ENCODE measurements at places on chromosomes 2 and 18.

GRCh38 chr2:43111788-43112554 is 114.4 kb downstream of the ZFP36L2 start:
- DNase-seq, result no peak

DNA sequence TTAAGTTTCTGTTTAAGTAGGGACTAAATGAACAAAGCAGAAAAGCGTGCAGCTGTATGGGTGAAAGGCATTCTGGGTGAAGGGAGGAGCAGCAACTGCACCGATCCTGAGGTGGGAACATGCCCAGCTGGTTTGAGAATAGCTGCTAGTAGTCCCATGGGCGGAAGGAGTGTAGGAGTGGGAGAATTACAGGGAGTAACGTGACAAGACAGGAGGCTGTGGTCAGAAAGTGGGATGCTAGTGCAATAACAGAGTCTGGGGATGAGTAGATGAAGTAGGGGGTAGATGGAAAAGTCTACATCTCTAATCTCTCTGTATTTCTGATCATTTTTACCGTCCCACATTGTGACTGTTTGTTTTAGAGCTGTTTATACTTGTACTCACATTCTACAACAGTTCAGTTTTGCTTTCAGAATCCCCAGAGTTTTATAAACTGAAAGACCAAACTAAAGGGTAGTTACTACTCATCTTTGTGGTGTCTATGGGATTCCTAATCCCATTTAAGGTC is 118.9 kb downstream of the LCLAT1 start:
- no peak for DNase-seq

DNA sequence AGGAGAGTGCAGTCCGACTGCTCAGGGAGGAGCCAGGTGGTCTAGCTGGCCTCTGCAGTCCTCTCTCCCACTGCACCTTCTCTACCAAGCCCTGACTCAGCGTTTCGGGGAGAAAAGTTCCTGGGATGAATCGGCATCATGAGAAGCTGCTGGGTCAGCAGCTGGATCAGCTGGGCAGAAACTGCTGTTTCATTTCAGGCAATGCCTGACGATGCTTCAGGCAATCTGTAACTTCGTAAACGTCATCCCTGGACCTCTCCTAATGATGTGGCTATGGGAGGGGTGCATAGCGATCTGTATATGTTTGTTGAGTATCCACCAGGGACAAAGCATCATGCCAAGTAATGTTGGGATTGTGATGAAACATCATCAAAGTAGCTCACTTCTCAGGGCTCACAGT is 20.7 kb downstream of the LIPG start:
- DNase-seq, result no peak

DNA sequence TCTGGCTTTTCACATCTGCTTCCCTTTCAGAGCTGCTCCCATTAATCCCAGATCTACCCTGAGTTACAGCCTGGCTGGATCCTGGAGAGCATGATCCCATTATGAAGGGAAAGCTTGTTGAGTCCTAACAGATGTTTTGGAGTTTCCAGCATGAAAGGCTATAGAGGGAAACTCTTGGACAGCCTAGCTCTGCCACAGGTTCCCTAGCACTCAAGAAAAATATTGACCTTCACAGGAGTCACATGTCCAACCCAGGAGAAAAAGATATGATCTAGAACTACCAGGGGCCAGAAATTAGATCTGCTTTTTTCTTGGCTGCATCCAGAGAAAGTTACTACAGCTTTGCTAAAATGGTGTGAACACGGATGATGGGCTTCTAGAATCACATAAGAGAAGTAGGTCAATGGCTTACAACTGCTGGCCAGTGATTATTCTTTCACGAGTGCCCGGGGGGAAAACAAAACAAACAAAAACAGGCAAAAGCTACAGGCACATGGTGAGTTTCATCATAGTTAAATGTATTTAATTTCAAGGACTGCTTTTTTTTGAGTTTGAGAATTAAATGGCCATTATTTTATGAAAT is 15.9 kb downstream of the CCDC93 start:
- no peak for DNase-seq

GRCh38 chr2:232524771-232525170 is 1.2 kb upstream of the CHRND start:
- no peak for DNase-seq

GRCh38 chr2:157831573-157832315 is 44.4 kb downstream of the ACVR1 start:
- DNase-seq, result no peak

DNA sequence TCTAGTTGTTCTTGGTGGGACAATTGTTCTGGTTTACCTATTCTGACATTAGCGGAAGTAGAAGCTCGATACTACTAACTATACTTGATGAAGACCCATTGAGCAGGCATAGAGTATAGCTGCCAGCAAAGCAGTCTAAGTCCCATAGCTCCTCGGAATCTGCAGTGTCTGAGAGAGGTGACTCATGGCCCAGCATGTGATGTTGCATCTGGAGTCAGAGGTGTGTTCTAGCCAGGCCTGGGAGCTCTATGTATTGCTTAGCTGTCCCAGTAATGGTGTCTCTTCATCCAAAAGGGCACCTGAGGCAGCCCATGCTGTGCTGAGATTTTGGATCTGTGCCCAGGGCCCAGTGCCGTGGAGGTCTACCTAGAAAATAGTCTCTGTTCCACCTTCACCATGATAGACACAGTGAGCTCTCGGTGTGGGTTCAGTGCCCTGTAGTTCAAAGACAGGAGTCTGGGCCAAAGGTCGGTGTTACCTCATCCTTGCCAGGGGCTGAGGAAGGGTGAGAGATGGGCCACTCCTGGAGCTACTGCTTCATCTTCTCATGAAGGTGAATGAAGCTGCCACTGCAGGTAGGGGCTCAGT is 47.3 kb downstream of the MEX3C start:
- no peak for DNase-seq

DNA sequence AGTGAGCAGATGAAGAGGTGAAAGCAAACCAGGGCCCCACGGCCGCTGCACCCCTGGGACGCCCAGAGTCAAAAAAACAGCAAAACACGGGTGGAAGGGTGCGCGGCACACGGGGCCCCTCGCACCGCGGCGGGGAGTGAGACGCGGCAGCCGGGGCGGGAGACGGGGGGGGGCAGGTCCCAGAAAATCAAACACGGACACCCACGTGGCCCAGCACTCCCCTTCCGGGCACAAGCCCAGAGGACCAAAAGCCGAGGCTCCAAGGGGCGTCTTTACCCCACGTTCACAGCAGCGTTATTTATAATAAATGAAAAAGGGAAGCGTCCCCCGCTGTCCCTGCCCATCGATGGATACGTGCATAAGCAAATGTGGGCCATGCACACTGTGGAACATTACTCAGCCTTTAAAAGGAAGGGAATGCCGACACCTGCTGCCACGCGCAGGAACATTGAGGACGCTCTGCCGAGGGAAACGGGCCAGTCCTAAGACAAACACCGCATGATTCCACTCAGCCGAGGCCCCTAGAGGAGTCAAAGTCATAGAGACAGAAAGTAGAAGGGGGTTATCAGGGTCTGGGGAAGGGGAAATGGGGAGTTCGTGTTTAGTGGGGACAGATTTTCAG is 677 bp upstream of the COPS9 start:
- no peak for DNase-seq

DNA sequence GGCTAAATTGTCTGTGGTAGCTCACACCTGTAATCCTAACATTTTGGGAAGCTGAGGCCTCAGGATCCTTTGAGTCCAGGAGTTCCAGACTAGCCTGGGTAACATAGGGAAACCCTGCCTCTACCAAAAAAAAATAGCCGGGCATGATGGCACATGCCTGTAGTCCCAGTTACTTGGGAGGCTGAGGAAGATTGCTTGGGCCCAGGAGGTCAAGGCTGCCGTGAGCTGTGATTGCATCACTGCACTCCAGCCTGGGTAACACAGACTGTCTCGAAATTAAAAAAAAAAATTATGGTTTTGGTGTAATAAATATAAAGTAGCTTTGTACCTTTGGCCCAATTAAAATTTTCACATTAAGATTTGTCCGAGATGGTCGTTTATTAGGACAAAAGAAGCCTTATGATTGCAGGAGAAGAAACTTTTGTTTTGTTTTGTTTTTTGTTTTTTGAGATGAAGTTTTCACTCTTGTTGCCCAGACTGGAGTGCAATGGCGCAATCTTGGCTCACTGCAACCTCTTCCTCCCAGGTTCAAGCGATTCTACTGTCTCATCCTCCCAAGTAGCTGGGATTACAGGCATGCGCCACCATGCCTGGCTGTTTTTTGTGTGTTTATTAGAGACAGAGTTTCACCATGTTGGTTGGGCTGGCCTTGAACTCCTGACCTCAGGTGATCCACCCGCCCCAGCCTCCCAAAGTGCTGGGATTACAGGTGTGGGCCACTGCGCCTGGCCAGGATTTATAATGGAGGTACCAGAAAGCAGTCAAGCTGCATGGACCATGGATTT is 4.1 kb downstream of the MTA3 start:
- no peak for DNase-seq

GRCh38 chr2:178380763-178381162 is 70.2 kb downstream of the PRKRA start:
- DNase-seq, result no peak

DNA sequence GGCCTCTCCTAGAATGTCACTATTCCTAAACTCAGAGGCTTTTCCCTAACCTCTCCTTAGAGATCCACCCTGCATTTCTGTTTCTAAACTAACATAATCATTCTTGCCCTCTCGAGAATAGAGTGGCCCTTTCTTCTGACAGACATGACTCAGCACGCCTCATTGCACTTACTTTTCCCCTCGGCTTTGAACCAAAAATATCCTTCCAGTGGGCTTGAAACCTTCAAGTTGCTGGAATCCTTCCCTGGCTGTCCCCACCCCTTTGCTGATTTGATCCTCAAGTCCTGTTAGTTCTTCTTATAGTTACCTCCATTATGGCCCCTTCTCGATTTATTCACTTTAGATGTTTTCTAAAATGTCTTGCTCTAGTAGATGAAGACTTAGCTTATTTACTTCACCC is 158.0 kb downstream of the LTBP1 start:
- DNase-seq, result no peak

DNA sequence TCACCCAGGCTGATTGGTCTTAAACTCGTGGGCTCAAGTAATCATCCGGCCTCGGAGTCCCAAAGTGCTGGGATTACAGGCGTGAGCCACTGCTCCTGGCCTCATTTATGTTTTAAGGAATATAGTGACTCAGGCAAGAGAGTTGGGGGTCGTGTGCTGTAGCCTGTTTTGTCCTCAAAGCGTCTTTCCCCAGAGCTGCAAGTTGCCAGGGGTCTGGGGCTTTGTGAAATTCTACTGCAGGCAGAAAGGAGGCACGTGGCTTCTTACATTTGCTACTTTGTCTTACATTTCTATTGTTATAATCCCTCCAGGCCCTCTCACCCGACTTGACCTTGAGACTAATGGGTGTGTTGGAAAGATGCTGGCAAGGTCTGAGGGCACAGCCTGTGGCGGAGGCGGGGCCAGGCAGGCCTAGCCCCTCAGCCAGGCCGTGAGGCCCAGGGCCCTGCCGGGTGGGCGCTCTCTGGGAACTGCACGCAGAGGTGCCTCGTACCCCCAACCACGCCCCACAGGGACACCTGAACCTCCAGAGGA is 85.8 kb upstream of the NDUFV2 start:
- no peak for DNase-seq

DNA sequence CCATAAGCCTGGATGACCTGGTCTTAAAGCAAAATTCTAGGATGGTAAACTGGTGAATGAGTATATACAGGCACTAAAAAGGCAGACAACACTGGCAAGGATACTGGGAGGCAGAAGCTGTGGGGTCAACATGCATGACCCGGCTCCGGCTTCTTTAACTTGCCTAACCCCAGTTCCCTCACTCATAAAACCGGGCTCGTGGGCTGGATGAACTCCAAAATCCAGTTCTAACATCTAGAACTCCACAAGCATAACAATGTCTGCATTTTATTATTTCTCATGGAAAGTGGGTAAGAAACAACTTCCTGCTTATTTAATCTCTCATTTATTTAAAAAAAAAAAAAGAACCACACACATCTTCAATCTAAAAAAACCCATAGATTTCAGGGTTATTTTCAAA is 57.3 kb downstream of the FARSB start:
- DNase-seq, result no peak

- DNase-seq, result no peak
These were observed 160.2 kb downstream of the DPP4 start for GRCh38 chr2:161913865-161914264.

DNA sequence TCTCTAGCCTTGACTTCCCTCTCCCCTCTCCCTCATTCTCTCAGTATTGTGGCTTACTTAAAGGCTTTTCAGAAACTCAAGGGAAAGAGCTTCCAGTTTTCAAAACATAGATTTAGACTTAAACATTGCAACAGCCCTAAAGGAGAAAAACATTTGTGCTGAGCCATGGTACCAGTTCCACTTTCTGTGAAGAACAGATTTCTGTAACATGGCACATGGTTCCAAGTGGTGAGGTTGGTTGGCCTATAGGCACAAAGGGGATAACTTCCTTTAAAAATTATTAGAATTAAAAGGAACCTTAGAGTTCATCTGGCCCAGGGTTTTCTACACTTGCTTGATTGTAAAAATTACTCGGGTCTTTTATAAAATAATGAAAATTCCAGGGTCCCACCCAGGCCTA is 138.6 kb upstream of the CDCA7 start:
- no peak for DNase-seq

DNA sequence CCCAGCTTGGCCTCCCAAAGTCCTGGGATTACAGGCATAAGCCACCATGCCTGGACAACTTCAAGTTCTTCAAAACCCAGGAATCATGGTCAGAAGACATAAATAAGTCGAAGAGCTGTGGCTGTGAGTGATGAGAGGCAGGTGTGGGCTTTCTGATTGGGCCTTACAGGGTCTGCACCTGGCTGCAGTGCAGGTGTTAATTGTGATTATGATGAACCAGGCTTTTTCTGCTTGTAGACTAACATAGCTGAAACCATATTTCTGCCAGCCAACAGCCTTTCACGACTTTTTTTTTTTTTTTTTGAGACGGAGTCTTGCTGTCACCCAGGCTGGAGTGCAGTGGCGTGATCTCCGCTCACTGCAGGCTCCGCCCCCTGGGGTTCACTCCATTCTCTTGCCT is 14.9 kb upstream of the DTNB start:
- DNase-seq, result no peak

DNA sequence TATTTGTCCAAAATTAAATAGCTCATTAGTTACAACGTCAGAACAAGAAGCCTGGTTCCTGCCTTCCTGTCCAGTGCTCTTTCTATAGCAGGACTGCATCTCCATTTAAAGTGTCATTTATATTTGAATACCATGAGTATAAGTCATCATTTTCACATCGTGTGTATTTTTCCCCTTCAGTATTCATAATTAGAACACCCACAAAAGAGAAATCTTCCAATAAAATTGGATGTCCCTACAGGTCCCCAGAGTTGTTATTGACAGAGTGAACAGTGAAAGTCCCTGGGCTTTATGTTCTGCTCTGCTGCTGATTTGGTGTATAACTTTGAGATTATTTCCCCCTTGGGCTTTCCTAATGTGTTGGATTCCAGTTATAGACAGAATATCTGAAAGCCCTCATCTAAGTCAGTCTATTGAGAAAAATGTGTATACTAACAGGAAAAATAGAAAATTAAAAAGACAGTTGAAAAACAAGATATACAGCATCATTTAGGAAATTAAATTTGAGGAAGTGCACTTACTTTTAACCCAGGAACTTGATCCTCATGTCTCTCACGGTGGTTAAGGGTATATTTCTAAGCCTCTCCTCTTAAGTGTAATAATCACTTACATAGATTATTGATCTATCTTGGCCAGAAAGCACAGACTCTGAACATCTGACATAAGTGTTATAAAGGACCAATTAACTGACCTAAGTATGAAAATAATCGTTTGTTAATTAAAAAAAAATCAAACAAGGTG is 15.2 kb upstream of the REV1 start:
- no peak for DNase-seq

Measured in amygdala (tissue), 56 donors.